ENCODE measurements at places on chromosomes 12 and 14.

DNA sequence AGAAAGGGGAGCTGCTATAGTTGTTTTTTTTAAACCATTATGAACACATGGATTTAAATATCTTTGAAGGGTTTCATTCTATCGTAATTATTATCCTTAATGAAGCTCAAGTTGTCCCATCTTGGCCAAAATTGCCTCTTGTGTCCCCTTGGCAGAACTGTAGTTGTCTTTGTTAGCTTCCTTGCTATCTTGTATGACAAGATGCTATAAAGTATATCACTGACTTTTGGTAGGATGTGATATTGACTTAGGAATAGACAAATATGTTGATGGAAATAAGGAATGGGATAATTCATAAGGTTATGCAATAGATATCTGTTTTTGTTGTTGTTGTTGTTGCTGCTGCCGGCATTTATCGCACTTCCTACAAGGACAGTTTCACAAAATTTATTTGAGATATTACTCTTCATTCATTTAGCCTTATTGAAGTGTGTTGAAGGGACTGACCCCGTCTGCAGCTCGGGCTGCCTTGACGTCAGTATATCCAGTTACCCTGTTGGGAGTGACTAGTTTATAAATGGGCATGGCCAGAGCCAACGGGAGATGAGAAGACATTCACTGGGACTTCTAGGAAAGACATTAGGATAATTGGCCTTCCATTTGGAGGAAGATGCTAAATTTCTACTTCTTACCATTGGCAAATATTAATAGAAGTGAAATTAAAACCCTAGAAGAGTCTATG lies 26.1 kb upstream of the APOLD1 start:
- no peak for DNase-seq

- no peak for DNase-seq
Observed at GRCh38 chr12:113461666-113462065, 10.0 kb downstream of the LHX5 start.

- DNase-seq = no peak
Observed at GRCh38 chr12:98453070-98453469, 62.3 kb upstream of the TMPO start.

DNA sequence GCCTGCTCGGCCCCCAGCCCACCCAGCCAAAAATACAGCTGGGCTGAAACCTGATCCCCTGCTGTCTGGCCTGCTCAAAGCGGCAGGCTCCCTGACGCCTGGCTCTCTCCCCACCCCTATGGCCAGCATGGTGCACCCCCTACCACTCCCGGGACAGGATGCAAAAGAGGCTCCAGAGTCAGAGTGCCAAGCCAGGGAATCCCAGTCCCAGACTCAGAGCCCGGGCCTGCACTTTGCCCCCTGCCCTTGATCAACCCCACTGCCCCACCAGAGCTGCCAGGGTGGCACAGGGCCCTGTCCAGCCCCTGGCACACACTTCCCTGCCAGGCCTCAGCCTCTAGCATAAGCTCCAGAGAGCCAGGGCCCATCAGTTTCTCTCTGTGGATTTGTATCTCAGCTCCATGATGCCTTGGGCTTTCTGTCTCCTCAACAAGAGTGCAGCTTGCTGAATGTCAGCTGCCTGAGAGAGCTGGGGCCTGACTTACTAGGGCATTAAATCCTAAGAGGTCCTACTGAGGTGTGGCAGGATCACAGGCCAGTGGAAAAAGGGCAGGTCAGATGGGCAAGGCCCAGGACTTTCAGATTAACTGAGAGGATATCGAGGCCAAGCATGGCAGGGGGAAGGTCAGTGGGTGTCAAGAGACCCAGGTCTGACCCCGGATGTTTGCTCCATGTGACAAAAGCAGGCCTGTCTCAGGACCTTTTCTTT lies 13.9 kb downstream of the ACVRL1 start:
- no peak for DNase-seq

- DNase-seq = no peak
Observed at GRCh38 chr12:101521136-101521535, 46.0 kb downstream of the SPIC start.

DNA sequence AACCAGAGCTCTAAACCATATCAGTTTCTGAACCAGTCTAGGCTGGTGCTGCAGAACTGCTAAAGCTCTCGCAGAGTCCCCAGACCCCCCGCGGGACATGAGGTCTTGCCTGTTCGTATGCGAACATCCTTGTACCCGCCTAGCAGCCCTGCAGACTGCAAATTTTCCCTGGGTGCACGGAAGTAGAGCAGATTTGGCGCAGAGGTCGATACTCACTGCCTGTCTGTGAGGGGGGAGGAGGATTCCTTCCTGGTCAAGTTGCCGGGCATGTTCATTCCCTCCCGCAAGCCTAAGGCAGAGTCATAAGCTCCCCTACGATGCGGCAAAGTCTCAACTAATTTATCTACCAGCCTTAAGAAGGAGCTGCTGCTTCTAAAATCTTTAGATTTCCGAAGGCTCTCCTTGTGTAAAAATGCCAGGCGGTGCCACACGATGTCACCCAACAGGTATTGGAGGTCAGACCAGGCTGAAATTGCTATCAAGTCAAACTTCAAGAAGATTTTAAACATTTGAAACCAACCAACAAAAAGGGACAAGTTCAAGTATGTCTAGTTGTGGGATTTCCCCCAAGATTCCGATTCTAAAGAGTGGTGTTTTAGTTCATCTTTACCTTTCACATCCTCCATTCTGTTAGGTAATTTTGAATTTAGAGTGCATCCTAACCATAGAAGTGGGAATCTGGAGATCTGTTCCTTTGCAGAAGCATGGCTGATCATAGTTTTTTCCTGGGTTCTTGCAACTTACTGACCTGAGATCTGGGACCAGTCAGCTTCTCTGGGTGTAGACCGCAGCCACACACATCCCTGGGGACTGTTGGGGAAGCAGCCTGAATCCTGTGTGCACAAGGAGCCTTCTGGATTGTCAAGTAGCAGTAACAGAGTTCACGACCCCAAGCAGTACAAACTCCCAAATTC lies 1.6 kb upstream of the PAX9 start:
- DNase-seq = no peak

DNA sequence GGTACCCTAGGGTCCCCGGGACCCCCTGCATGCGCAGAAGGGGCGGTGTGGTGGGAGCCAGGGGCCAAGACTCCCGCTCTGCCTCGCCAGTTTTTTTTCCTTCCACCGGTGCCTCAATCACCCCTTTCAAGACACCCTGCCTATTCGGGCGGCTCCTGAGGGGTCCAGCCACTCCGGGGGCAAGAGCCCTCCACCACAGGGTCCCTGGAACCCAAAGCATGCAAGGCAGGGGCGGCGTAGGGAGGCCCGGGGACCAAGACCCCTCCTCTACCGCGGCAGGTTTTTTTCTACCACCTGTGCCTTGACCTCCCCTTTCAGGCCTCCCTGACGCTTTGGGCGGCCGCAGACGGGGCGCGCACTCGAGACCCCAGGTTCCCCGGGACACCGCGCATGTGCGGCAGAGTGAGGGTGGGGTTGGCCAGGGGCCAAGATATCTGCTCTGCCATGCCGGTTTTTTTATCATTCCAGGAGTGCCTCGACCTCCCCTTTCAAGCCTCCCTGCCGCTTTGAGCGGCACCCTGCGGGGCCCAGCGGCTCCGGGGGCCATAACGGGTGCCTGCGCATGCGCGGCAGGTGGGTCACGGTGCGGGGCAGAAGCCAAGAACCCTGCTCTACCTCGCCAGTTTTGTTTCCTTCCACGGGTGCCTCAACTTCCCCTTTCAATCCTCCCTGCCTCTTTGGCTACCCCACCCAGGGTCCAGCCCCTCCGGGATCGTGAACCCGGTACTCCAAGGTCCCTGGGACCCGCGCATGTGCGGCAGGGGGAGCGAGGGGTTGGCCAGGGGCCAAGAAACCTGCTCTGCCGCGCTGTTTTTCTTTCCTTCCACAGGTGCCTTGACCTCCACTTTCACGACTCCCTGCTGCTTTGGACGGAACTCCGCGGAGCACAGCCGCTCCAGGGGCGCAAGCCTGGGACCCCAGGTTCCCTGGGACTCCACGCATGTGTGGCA lies 328.1 kb downstream of the ALG10 start:
- no peak for DNase-seq

DNA sequence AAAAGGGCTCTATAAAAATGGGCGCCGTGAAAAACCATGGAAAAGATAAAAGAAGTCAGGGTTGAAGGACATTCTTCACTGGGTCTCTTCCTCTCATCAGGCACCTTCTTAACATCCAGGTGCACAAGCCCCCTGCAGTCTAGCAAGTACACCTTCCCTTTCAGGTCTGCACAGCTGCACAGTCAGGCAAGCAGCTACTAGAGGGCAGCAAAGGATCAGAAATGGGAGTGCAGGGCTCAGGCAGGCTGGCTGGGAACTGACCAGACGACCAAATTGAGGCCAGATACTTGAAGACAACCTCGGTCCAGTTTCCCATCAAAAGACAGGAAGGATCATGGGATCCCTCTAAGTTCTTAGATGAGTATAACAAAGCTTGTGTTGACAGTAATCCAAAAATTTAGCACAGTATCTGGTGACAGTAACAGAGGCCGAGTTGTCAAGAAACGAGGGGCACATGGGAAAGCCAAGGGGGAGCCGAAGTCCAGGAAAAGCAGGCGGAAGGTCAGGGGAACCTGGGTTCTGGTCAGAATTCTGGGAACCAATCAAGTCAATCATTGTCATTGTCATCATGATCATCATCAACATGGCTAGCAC lies 10.1 kb upstream of the GRIP1 start:
- peak; percentile 26 for DNase-seq

- no peak for DNase-seq
Observed at GRCh38 chr12:39846304-39846703, 226.7 kb upstream of the ABCD2 start.

DNA sequence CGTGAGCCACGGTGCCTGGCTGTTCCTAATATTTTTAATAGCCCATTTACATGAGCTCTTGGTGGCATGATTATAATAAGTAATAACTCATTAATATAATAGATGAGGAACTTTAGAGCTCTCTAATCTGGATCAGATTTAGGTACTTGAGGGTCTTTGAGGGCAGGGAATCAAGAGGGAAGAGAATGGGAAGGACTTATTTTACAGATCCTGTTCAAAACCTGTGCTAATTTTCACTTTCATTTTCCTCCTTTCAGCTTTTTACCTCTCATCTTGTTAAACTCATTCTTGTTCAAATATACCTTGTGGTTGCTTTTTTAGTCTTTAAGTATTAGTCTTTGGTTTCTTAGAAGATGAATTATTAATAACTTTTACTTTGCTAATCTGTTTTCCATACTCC lies 5.6 kb downstream of the NECAP1 start:
- DNase-seq = no peak

DNA sequence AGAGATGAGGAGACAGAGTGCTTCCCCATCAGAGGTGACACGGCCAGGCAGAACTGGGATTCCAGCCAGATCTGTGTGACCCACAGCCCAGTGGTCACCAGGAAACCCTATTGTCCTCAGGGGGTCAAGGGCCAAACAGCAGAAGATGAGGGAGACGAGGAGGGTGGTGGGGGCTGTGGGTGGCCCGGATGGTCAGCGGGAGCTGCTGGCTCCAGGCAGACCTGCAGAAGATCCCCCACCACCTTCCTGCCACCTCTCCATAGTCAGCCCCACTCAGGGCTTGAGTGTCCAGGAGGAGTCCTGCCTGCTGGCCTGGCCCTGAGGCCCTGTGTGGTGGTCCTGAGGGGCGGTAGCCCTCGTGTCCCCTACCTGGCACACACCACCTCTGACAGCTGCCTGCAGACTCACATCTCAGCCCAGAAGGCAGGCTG lies 136.8 kb downstream of the CALM1 start:
- DNase-seq = no peak

DNA sequence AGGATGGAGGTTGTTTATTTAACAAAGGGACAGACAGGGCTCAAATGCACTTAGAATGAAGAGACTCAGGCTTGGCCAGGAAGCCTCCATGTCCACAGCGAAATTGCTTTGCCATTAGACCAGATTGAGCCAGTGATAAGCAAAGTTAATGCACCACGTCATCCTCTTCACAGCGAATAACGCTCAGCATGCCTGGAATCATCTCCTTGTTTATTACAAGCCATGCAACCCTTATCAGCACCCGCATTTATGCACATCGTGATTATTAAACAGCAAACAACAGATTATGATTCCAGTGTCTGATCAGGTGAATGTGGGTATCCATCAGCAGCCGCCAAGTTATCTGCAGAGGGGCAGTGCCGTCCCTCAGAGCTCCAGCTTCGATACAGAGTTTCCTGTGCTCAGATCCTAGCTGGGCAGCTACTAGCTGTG lies 175.0 kb upstream of the TMEM132C start:
- DNase-seq = no peak

DNA sequence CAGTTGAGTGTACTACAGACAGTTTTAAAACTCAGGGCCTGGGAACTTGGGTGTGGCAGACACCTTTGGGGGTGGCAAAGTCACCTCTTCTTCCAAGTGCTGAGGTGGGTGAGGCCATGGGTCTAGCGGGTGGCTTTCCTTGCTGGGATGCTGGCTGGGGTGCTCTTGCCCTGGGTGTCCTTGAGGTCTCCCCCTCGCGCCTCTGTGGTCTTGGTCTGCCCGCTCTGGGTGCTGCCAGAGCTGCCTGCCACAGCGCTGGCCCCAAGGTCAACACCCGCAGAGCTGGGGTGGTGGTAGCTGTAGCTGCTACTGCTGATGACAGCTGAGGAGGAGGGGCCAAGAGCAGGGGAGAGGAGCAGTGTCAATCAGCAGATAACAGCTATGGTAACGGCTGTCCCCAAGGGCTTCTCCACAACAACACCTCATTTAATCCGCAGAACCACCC lies 6.8 kb downstream of the KRT74 start:
- no peak for DNase-seq

DNA sequence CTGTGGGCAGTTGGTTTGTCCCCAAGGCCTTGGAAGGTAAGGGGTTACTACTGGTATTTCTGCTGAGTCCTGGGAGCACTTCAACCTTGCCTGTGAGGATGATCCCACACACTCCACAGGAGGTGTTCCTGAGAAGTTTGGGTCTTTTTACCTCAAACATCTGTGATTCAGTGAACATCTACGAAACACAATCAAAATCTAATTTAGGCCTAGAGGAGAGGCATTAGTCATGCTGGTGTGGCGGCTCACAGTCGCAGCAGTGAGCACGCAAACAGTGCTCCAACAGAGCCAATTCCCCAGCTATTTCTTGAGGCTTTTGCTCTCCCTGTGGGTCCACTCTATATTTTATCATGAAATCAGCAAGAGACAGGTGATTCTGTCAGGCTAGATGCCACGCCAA lies 107.6 kb downstream of the APAF1 start:
- DNase-seq = no peak

DNA sequence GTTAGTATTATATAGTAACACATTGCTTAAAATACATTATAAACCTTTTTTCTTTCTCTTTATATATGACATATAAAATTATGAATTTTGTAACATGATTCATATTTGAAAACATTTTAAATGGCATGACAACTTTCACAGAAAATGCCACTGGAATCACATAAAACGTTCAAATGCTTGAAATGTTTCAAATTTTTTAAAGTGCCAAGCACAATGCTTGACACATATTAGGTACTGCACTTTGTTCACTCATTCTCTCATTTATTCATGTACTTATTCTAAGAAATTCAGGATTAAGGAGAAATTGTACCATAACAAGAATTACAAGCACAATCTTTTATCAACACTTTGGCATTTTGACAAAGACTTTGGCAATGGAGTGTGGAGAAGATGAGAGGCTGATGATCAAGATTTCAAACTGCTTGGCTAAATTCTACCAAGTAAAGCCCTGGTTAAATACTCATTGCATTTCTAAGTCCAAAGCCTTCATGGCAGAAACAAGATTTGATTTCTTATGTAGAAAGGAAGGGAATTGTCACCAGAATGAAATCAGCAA lies 232.2 kb downstream of the C12orf50 start:
- no peak for DNase-seq
